Epithelial cell of alveolus of lung (primary cell): ENCODE measurements at places on chromosomes 6 and 20. TPM values are rescaled to one million over a fixed set of nuclear protein-coding genes. Genes with fewer than 3 reads are reported as not detected.

The SLC24A3 gene
- total RNA-seq: 0.39 and 0.64 TPM in 2 replicates

The STX11 gene
- 0.40 and 2.6 TPM in 2 replicates for total RNA-seq

The ERVFRD-1 gene
- total RNA-seq: not detected in 2 replicates

The FOXO3 gene
- total RNA-seq: 35.6 and 62.0 TPM in 2 replicates

The LRRC1 gene
- 8.9 and 10.8 TPM in 2 replicates for total RNA-seq

The SOD2 gene
- 180 and 441 TPM in 2 replicates for total RNA-seq

The TFAP2C gene
- 0.13 TPM in 1 of 2 replicates, not detected in the other for total RNA-seq

The GGTLC1 gene
- not detected in 2 replicates for total RNA-seq

The PRICKLE4 gene
- total RNA-seq: 0.65 and 1.6 TPM in 2 replicates

The KIAA0408 gene
- 1.6 and 2.2 TPM in 2 replicates for total RNA-seq

The BPIFB2 gene
- not detected in 2 replicates for total RNA-seq

The ZFAND3 gene
- total RNA-seq: 28.1 and 44.4 TPM in 2 replicates

The PDCD2 gene
- total RNA-seq: 58.2 and 71.1 TPM in 2 replicates

The TPMT gene
- total RNA-seq: 3.6 and 13.2 TPM in 2 replicates

The HLA-DPA1 gene
- 1.3 and 1.8 TPM in 2 replicates for total RNA-seq

The CLPSL1 gene
- not detected in 2 replicates for total RNA-seq

The MYCT1 gene
- total RNA-seq: 0.48 and 1.4 TPM in 2 replicates
